ENCODE measurements at places on chromosomes 13 and 19.

DNA sequence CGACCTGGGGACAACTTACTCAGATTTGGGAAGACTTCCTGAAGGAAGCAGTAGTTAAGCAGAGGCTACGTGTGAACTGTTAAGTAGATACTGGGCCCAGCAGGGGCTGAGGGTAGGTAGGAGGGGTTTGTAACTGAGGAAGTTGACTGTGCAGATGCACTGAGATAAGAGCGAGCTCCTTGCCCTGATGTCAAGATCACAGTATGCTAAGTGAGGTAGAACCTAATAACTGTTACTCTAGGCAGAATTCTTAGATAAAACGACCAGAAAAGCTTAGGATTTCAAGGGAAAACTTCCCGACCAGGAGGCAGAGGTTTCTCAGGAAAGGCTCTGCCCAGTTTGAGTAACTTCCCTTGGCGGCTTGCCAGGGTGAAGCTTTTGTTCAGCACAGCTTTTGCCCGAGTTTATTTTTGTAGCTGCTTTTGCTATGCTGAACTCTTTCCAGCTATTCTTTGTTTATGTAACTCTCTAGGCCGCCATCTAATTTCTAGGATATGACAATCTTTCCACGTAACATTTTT, 632.1 kb downstream of the DIAPH3 start:
- peak; percentile 20 for DNase-seq

DNA sequence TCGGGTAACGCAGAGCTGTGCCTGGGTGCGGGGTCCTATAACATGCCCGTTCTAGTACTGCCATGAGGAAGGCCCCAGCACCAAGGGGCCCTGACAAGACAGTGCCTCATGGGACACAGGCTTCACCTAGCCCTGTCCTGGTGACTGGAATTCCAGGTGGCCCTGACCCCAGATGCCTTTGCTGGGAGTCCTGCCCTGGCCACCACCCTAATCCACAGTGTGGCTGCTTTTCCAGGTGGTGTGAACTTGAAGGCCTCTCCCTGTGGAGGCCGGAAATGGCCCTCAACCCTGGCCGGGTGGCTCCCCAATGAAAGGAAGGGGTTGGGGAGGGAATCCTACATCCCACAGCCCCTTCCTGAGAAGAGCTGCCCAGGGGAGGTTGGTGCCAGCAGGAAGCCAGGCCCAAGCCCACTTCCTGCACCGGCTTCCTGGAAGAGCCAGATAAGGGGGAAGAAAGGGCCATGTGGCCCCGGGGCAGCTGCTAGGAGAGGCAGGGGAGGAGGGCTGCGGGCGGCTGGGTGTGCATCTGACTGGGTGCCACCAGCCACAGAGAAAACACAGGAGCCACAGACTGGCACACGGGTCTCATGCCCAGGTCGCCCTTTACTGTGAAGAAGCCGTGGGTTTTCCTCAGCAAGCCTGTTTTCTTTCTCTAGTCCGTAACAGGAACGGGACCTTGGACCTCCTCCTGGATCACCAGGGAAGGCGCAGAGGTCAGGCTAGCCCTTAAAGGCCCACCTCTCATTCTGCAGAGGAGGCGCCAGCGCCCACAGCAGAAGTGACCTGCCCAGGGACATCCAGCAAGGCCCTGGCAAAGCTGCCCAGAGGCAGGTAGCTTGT, 4.7 kb downstream of the LSM4 start:
- DNase-seq: peak; percentile 73

GRCh38 chr19:7442423-7442822, 46.4 kb downstream of the PEX11G start:
- no peak for DNase-seq

GRCh38 chr19:12886651-12886968, 391 bp downstream of the KLF1 start:
- DNase-seq: no peak

- DNase-seq: no peak
These were observed 1437.7 kb upstream of the PCDH9 start for GRCh38 chr13:68667863-68668262.

- DNase-seq: no peak
These were observed 73.2 kb downstream of the GGACT start for GRCh38 chr13:100515410-100515800.

- no peak for DNase-seq
These were observed 24.2 kb downstream of the ZNF763 start for GRCh38 chr19:11989112-11989456.

DNA sequence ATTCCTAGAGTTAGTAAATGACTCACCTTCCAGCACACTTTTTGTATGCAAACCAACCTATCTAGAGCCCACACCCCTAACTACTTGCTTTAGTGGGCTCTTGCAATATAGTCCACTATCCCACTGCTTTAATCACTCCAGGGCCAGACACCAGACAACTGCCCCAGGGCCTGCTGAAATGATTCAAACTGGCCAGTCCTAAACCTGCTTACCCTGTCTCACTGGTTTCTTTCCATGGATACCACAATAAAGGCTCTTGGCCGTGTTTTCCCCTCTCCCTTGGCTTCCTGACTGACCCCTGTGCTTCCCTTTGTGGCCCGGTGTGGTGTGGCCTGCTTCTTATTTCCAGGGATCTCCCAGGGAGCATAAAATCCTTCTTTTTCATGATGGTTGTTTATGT, 14.6 kb downstream of the HS6ST3 start:
- DNase-seq: no peak
